Activated CD4-positive, alpha-beta T cell treated with anti-CD3 and anti-CD28 coated beads for 24 hours (primary cell): ENCODE measurements at places on chromosomes 13 and 19.

DNA sequence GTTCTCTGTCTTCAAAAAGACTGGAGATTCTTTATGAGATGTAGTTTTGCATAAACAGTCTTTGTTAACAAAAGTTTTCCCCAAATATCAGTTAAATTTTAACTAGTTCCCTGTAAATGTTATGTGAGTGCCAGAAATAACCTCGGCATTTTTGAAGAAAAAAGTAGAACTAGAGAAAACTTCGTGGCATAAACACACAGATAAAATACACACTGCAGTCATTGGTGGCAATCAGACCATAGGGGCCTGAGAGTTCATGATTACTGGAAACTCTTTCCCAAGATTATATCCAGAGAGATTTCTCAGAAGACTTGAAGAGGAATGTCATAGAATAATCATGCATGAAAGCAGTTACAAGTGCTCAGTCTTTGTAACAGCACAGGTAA, 190.0 kb downstream of the MZT1 start:
- DNase-seq = no peak

GRCh38 chr19:21133633-21134032, 8.2 kb upstream of the ZNF431 start:
- no peak for DNase-seq

DNA sequence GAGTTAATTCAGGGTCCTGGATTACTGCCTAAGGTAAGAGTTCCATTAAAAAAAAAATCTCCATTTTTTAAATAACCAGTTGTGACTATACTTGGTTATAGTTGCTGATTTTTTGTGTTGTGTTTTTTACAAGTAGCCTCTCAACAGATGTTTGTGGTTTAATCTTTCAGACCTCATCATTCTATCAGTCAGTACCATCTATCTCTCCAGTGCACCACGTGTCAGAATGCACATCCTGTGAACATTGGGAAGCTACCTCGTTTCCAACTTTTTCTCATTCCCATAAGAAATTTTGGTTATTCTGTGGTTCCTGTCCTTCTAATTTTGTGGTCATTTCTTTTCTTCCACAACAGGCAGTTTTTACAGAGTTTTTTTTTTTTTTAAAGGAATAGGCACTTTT, 39.2 kb downstream of the WDFY2 start:
- DNase-seq = no peak

GRCh38 chr13:73687087-73687486, 447.1 kb downstream of the KLF12 start:
- no peak for DNase-seq

- no peak for DNase-seq
These were observed 13.8 kb upstream of the PTPRS start for GRCh38 chr19:5354403-5354802.

GRCh38 chr13:107375701-107376340, 807.9 kb upstream of the ARGLU1 start:
- no peak for DNase-seq

- no peak for DNase-seq
These were observed 196.3 kb downstream of the TSHZ3 start for GRCh38 chr19:31152906-31153305.

GRCh38 chr13:74406420-74406819, 272.2 kb upstream of the KLF12 start:
- DNase-seq = no peak

DNA sequence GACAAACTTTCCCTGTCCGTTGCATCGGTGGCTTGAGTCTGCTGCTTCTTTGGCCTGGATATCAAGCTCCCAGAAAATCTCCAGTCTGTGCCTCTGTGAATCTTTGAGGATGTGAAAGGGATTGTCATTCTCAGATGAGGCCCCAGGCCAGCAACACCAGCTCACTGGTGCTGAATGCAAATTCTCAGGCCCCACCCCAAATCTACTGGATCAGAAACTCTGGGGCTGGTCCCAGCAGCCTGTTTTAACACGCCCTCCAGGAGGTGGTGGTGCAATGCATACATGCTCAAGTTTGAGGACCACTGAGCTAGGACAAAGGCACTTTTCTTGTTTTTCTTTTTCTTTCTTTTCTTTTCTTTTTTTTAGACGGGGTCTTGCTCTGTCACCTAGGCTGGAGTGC, 23.6 kb downstream of the TNFSF11 start:
- no peak for DNase-seq

- no peak for DNase-seq
These were observed 31.6 kb upstream of the SLC46A3 start for GRCh38 chr13:28750187-28751045.

- DNase-seq = no peak
These were observed 30.8 kb upstream of the RFC3 start for GRCh38 chr13:33787051-33787591.

DNA sequence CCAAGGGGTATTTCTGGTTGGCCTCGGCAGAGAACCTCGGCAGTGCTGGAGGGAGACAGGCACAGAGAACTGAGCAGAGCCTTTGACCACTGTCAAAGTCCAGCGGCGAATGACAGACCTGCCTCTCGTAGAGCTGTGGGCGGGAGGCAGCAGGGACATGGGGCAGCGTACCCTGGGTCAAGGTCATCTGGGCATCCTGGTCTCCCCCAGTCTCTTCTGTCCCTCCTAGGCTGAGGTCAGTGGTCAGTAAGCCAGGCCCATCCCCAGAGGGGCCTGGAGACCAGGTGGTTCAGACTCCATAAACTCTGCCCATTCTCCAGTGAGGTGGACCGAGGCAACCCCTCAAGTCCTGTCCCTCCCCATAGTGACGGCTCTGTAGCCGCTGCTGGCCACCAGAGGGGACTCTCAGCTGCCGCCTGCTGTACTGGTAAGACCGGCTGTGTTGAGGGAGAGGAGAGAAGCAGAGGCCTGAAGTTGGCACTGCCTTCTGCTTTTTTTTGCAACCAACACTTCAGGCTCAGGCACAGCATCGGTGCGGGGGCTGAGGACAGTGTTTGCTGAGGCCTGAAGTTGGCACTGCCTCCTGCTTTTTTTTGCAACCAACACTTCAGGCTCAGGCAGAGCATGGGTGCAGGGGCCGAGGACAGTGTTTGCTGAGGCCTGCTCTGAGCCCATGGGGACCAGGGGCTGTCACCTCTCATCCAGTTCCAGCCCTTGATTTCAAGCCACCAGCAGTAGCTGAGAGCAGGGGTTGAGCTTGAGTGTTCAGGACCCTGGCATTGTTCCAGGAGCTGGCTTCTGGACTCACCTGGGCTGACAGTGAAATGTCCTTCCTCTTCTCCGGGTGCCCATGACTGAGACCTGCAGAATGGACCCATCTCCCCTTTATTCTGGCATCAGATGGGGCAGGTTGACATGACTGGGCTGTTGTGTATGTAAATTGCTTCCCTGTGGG, at the start of gene PGLYRP2:
TSS of gene PGLYRP2 (minus strand) at position 111 of the 955 bp plus-strand sequence. CDS start 130 bp downstream, outside the sequence.
- DNase-seq = no peak

DNA sequence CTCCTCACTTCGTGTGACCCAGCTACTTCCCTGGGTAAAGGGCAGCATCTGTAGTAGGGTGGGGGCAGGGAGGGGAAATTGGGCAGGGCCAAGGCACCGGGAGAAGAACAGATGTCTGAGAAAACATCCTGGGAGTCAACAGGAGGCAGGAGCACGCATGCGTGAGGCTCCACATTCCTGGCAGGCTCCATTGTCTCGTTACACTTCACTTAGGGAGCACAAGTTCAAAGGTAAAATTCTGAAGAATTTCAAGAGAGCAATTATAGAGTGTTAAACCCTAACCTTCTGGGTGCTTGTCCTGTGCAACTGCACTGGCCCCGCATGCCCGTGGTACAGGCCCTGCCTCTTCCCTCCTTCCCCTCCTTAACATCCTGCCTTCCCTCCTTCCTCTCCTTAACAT, 79.6 kb upstream of the POMP start:
- no peak for DNase-seq

DNA sequence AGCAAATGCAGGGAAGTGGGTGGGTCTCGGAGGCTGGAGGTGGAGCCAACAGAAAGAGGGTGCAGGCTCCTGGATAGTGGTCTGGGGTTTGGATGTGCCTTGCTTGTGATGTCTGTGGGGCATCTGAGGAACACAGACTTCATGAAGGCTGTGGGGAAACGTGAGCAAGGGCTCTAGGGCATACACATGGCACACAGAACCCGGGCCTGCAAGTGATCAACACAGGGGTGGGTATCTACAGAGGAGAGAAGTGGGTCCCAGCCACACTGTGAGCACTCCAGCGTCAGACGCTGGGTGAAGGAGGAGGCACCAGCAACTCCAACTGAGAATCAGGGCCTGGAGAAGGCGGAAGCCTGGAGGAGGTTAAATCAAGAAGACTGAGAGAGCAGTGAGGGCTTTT, 5.4 kb upstream of the UBE2M start:
- no peak for DNase-seq

GRCh38 chr19:54439174-54439851, 9.7 kb upstream of the LENG8 start:
- no peak for DNase-seq

DNA sequence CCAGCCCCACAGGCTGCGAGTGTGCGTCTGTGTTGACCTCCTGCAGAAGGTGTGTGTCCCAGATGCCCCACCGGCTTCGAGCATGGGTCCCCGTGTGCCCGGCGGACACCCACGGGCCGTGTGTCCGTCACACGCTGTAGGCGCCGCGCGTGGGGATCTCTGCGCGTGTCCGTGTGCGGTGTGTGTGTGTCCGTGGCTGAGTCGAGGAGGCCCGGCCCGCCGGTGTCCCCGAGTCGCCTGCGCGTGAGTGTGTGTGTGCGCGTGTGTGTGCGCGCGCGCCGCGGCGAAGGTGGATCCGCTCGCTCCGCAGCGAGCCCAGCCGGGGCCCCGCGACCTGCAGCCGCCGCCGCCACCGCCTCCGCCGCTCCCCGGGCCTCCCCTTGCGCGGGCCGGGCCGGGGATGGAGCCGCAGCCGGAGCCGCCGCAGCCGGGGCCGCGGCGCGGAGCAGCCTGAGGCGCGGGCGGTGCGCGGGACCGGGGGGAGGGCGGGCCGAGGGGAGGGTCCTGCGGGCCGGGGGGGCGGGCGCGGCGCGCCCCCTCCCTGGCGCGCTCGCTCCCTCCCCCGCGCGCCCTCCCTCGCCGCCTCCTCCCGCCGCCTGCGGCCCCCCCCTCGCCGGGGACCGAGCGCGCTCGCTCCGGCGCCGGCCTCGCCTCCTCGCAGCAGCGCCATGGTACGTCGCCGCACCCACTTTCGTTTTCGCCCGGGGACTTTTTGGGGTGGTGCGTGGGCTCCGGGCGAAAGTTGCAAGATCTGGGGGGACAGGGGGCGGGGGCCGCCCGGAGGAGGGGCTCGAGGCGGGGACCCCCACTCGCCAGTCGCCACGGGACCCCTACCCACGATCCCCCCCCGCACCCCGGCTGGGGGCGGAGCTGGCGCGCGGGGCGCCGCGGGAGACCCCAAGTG, 7.1 kb upstream of the NFIC start:
- peak; percentile 54 for DNase-seq

DNA sequence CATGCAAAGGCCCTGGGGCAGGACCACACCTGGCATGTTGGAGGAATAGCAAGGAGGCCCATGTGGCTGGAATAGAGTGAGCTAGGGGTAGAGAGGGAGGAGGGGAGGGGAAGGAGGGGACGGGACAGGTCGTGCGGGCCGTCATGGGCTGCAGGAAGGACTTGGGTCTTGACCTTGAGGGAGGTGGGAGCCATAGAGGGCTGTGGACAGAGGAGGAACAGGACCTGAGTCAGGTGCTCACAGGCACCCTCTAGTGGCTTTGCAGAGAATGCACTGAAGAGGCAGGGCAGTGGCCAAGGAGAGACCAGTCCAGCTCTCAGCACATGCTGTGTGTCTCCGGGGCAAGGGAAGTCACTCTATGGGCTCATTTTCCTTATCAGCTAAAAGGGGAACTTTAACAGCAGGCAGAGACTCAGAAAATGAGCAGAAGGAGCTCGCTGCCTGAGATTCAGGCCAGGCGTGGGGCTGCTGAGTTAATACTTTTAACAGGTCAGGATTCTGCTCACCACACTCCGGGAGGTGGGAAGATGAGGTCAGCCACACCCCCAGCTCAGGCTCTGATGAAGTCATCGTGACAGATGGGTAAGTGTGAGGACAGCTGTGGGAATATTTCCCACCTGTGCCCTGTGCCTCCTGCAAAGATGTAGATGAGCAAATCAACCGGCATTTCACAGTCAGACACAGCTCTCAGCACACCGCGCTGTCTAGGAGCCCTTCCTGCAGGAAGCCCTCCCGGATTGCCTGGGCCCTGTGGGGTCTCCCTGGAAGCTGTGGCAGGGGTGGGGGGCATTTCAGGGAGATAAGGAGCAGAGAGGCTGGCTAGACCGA, 6.0 kb upstream of the TNFAIP8L1 start:
- DNase-seq = no peak

- DNase-seq = no peak
These were observed 54.8 kb upstream of the LATS2 start for GRCh38 chr13:21116141-21116540.

GRCh38 chr13:27605610-27606200, 14.6 kb downstream of the LNX2 start:
- DNase-seq = no peak

DNA sequence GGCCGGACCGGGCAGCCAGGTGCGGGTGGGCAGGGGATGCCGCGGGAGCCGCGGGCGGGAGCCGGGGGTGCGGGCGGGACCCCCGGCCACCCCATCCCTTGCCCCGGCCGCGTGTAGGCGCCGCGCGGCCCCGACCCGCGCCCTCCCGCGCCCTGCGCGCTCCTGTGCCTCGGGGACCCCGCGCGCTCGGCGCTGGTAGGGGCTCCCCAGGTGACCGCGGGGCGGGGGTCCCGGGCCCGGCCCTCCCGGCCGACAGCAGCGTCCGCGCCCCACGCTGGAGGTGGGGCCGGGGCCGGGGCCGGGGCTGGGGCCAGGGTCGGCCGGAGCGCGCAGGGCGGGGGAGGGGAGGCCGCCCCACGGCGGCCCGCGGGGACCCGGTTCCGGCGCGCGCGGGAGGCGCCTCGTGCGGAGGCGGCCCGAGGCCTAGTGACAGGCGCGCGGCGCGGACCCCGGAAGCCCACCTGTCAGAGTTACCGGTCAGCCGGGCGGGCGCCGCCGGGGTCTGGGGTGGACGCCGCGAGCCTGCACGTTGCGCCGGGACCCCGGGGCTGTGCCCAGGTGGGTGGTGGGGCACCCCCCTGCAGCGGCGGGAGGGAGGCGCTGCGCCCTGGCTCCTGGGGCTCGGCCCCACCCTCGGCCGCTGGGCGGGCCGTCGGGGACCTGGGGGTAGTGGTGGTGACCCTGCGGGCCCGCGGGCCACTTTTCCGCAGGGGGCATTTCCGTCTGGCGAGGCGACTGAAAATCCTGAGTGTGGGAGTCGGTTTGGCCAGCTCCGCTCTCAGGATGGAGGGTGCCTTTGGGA, 518 bp downstream of the TFDP1 start:
- DNase-seq = peak; percentile 13

- DNase-seq = no peak
These were observed 44.7 kb upstream of the FRY start for GRCh38 chr13:31986676-31987470.

DNA sequence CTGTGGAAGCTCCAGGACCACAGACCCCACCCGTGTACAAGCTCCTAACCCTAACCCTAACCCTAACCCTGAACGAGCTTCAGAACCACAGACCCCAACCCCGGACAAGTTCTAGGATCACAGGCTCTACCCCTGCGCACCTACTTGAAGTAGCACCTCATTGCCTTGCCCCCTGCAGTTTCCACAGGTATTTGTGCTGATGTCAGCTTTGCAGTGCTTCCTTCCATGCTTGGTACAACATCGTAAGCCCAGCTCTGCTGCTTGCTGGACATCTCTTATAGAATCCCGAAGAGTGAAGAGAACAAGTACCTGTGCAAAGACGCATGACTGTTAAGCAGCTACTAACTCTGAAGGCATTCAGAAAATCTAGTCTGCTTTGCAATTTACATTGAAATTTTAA, 20.7 kb upstream of the CDC16 start:
- DNase-seq = no peak

GRCh38 chr19:47156861-47157430, 26.3 kb downstream of the SAE1 start:
- no peak for DNase-seq

GRCh38 chr19:47155148-47155547, 24.5 kb downstream of the SAE1 start:
- DNase-seq = no peak
